ENCODE measurements at places on chromosomes 3 and 15.

GRCh38 chr3:33032938-33033337 lies 64.0 kb downstream of the GLB1 start:
- no peak for DNase-seq

- DNase-seq: no peak
These were observed 7.9 kb upstream of the MST1R start for GRCh38 chr3:49911611-49912010.

- DNase-seq: no peak
These were observed 610.2 kb downstream of the TBL1XR1 start for GRCh38 chr3:176587089-176587488.

GRCh38 chr3:129278439-129278965 lies at the start of gene HMCES:
TSS of gene HMCES (plus strand) at chr3:129278870. CDS start at chr3:129279733, 863 bp downstream.
- peak; percentile 94 for DNase-seq

Data from WTC11 (cell line).